ENCODE measurements at places on chromosomes 7 and 10.

DNA sequence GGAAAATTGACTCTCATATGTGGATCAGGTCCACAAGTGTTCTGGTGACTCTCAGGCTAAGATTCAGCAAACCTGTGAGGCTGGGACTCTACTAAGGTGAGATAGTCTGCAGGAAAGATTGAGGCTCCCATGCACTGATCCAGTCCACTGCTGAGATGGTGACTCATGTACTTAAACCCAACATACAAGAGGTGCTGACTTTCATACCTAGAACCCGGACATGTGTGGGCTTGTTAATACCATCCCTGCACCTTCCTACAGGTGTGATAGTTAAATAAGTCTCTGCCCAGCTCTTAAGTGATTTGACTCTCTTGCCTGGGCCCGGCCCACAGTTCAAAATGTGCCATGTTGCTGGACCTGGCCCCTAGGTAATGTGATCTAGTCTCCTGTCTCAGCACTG, 27.1 kb upstream of the ZNF107 start:
- DNase-seq = no peak

DNA sequence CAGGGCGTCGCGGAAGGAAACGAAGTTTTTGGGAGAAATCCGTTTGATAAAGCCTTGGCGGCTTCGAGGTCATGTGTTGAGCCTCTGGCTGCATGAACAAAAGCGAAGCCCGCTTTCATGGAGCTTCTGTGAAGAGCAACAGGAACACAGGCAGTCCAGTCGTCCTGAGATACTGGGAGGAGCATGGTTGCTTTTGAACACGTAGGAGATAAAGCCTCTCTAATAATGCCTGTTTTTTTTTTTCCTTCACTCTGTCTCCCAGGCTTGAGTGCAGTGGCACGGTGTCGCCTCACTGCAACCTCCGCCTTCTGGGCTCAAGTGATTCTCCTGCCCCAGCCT, 473 bp upstream of the ZNF32 start:
- DNase-seq = no peak

- no peak for DNase-seq
Measured at GRCh38 chr7:42964849-42965805, 33.0 kb downstream of the MRPL32 start.

DNA sequence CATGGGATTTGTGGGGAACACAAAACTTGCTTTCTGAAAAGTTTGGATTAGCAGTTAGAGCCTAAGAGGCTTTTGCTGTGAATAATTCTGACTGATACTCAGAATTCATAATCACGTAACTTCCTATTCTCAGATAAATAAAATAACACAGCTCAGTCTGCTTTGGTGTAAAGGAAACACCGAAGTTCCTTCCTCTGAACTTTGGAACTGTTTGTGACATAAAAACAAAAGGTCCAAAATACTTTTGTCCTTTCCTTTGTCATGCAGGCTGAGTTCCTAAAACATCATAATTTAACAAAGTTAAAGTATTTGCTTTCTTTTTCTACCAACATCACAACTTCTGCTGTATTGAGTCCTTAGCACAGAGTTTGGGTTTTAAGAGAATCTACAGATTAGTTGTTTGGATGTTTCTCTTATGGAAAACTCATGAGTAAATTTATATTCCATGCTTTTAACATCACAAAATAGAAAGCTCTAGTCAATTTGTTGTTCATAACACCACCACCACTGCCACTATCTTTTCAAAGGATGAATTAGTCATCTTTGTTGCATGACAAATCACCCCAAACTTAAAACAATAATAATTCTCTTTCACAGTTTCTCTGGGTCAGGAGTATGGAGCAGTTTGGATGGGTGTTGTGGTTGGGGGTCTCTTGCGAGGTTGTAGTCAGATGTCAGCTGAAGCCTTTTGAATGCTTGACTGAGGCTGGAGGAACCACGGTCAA, 123.4 kb downstream of the REEP3 start:
- DNase-seq = no peak

GRCh38 chr7:22387583-22387982, 30.6 kb upstream of the RAPGEF5 start:
- DNase-seq = no peak

Measured in D721Med (cell line).